Erythroblast (primary cell): ENCODE measurements at places on chromosomes 1 and 21.

DNA sequence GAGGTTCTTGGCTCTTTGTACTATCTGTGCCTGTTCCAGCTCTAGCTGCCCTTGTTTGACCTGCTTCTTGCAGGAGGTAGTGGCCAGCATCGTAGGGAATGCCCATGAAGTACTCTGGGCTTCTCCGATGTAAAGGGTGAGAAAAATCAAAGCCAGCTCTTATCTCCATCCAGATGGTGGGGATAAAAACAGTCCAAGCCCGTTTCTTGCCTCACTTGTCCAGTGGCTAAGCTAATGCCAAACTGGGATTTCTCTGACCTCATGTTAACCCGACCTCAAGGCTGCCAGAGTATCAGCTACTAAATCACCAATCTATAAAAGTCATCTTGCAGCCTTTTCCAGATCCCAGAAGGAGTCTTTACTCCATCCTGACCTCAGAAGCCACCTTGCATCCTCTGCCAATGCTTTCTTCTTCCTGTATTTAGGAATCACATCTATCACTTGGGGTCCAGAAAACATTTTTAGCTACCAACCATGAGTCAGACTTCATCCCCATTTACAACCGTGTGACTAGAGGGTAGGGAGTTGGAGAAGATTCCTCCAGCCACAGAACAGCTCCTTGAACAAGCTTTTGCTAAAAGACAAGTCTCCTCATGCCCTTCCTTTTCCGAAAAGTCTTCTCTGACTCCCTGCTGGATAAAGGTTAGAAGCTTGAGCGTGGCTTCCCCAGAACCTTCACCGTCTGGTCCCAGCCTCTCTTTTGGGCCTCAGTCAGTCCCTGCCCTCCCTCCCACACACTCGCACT is 35.9 kb downstream of the KCNC4 start:
- no peak for DNase-seq

GRCh38 chr1:29395736-29396437 is 159.6 kb downstream of the PTPRU start:
- DNase-seq: no peak

DNA sequence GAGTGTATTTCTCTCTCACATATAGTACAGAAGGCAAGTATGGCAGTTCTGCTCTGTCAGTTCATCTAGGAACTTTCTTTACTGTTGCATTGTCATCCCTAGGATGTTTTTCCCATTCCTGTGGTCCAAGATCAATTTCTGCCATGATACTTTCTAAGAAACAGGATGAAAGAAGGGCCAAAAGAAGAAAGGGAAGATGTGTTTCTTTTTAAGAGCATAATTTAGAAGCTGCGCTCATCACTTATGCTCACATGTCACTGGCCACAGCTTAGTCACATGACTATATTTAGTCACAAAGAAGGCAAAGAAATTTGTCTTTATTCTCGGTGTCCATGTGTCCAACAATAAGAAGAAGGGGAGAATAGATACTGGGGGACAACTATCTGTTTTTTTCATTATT is 7.0 kb upstream of the MAST2 start:
- no peak for DNase-seq

GRCh38 chr1:172917972-172918371 is 132.8 kb downstream of the TNFSF18 start:
- DNase-seq: no peak

- no peak for DNase-seq
Measured at GRCh38 chr1:201643835-201644104, 104.8 kb downstream of the NAV1 start.

- peak; percentile 21 for DNase-seq
Measured at GRCh38 chr1:205774198-205775014, 876 bp downstream of the RAB29 start.

DNA sequence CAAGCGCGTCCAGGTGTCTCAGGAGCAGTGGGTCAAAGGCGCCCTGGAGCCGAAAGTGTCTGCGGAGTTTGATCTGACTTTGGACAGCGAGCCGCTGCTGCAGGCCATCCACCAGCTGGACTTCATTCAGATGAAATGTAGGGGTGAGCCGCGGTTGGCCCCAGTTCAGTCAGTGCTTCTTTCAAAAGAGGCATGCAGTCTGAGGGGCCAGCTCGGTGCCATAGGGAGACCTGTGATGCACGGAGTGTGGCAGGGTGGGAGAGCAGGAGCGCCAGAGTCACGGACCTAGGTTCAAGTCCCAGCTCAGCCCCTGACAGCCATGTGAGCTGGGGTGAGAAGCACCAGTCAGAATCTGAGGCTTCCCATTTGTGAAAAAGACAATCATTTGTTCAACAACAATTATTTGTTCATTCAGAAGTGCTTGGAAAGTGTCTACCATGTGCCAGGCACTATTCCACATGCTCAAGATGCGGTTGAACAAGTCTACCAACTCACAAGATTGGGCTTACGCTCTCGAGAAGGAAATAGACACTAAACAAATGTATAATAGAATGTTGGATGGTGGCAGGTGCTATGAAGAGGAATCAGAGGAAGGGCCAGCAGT is 39.5 kb upstream of the GNPAT start:
- no peak for DNase-seq

- peak; percentile 41 for DNase-seq
Measured at GRCh38 chr1:171801487-171801891, 20.0 kb downstream of the METTL13 start.

GRCh38 chr1:43936431-43937151 is 3.0 kb downstream of the ARTN start:
- peak; percentile 49 for DNase-seq

GRCh38 chr1:206955476-206956451 is 9.5 kb upstream of the PIGR start:
- peak; percentile 13 for DNase-seq

GRCh38 chr1:31407029-31407626 is 5.9 kb upstream of the SERINC2 start:
- no peak for DNase-seq

- peak; percentile 49 for DNase-seq
Measured at GRCh38 chr21:14602382-14602958, 56.4 kb upstream of the SAMSN1 start.

- DNase-seq: no peak
Measured at GRCh38 chr1:20487236-20487590, 1.2 kb upstream of the CAMK2N1 start.

DNA sequence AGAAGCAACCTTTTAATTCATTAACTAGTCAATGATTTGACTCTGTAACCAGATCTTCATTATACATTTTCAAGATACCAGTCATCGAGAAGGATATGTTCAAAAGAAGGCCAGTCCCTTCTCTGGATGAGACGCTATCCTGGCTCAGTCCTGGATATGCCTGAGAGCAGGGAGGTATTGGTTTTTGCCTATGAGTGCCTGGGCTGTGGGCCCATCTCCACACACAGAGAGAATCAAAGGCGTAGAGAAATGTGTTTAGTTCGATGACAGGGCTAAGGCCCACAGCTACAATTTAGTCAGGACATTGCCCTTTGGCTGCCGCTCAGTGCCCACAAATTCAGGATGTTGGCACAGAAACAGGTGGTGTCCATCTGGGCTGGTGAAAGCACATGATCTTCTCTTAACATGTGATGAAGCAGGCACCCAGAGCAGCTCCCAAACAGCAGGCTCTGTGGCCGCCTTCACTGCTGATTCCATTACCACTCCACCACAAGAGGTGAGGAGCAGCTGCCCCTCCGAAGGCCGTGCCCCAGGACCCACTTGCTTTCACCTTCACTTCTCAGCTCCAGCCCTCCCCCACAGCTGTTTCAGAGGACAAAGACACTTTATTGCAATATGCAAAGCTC is 24.7 kb downstream of the ACKR1 start:
- no peak for DNase-seq

DNA sequence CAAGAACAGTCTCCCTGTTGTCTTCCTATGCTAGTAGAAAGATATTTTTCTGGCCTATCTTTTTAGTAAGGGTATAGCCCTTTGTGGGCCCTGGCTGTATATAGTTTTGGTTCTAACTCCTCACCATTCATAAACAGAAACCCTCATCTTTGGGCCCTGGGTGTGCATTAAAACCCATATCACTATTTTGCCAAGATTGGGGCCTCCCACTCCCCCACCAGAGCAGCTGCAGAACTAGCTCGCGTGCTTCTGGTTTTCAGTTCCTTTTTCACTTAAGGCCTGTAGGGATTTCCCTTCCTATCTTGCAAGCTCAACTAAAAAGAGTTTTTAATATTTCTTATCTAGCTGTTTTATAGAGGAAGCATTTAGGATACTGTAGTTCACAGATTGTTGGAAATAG is 106.4 kb downstream of the RGL1 start:
- DNase-seq: no peak

DNA sequence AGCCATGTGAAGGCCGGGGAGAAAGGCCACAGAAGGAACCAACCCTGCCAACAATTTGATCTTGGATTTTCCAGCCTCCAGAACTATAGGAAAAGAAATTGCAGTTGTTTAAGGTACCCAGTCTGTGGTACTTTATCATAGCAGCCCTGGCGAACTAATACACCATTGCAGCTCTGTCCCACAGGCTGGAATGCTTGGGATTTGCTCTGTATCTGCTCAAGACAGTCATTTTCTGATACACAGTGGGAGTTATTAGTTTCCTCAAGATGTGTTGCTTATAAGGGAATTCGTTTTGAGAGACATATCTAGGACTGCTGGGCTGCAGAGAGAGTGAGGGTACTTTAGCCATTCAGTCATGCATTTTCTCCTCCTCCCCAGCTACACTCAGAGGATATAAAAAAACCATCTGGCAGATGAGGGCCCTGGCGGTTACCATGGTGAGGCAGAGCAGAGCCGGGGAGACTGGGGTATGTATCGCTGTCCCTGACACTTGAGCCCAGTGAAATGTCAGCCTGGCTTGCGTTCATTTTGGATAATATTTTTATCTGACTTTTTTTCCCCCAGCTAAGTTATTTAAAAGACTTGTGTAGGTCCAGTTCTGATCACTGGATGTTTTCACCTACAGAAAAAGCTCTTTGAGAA is 104.6 kb downstream of the DIRAS3 start:
- no peak for DNase-seq

- DNase-seq: no peak
Measured at GRCh38 chr1:157227700-157228099, 89.5 kb upstream of the ETV3 start.

DNA sequence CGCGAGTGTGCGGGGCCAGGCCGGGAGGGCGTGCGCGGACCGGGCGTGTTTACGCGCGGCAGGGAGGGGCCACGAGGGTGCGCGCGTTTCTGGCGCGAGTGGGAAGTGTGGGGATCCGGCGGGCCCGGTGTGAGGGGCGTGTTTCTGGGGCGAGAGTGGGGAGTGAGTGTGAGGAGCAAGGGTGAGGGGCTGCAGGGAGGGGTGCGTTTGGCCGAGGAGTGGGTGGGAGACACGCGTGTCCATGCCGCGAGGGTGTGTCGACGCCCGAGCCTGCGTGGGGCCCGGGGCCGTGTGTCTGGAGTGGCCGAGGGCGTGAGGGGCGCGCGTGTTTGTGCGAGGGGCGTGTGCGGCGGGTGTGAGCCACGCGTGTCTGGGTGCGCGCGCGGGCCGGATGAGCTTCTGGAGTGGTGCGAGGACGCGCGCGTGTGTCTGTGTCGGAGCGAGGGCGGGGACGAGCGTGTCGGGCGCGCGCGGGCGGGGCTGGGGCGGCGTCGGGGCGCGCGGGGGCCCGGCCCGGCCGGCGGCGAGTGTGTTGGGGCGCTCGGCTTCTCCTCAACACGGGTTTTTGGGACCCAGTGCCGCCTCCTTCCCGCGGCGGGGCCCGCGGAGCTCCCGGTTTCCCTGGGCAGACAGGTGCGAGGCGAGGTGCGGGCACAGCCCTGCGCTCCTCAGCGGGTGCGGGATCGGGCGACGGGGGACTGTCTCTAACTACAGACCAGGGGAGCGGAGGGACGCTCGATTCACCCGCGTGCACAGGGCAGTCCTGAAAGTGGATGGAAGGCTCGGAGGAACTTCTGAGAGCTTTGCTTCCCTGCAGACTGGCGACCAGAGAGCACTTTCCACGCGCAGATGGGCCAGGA is 65.8 kb upstream of the VAMP3 start:
- DNase-seq: peak; percentile 14

GRCh38 chr1:34928699-34929496 is 552 bp downstream of the DLGAP3 start:
- peak; percentile 5 for DNase-seq

GRCh38 chr21:43590194-43590593 is 69.1 kb downstream of the HSF2BP start:
- no peak for DNase-seq

- no peak for DNase-seq
Measured at GRCh38 chr1:197313713-197314112, 45.7 kb downstream of the CRB1 start.

- DNase-seq: no peak
Measured at GRCh38 chr1:232238009-232238408, 391.9 kb downstream of the SIPA1L2 start.

DNA sequence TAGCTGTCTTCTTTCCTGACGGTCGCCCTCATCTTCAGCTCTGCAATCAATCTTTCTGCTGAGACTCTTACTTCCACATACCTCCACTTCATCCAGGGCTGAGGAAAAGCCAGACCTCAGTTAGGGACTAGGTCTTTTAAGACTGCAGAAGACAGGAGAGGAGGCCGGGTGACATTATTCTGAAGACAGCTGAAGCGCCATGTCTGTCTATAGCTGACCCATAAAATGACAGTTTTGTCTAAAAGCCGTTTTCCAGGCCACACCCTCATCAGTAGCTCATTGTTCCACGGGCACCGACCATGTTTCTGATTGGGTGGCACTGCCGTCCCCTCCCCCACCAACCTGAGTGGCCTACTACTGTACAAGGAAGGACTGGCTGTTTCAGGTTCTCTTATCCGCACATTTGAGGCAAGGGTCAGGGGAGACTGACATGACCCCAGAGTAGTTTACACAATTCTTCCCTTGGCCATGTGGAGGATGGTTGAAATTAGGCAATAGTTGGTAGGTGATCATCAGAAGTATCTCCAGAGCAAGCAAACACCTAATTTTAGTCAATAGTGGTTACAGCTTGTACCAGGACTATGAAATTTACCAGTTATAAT is at the start of gene ADCY10:
Gene ADCY10 (minus strand): TSS at position 240 of the 602 bp plus-strand sequence. CDS start 8,994 bp downstream, outside the sequence.
- DNase-seq: no peak

GRCh38 chr1:47189844-47190508 is at the start of gene PDZK1IP1:
PDZK1IP1 (minus strand) TSS chr1:47190036; CDS start chr1:47189932, 104 bp downstream.
- no peak for DNase-seq

DNA sequence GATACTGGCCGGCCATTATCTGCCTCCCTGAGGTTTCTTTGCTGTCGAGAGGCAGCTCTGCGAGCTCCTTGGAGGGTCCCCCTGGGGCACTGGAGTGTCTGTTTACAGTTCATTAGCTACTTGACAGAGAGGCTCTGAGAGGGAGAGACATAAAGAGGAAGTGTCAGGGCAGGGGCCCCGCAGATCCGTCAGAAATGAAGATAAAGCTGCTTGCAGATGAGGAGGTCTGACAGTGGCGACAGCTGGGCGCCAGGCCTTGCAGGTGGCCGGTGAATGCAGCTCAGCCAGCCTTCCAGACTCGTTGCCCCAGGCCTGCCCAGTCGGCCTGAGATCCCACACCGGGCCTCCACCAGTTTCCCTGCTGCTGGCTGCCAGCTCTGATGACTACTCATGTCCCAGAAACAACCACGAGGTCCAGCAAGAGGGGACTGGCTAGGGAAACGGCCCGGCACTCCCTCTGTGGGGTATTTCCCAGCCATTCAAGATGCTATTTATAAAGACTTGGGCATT is 84.7 kb downstream of the DISP3 start:
- no peak for DNase-seq

GRCh38 chr1:87206044-87206831 is 122.4 kb upstream of the LMO4 start:
- no peak for DNase-seq
